ENCODE measurements at places on chromosomes 7 and 10. TPM values are rescaled to one million over a fixed set of nuclear protein-coding genes. Genes with fewer than 3 reads are reported as not detected.

GRCh38 chr10:44966129-44966815 is 6.7 kb downstream of the RASSF4 start:
- DNase-seq: no peak

GRCh38 chr7:44402401-44403060 is 77.1 kb upstream of the CAMK2B start:
- DNase-seq: no peak

DNA sequence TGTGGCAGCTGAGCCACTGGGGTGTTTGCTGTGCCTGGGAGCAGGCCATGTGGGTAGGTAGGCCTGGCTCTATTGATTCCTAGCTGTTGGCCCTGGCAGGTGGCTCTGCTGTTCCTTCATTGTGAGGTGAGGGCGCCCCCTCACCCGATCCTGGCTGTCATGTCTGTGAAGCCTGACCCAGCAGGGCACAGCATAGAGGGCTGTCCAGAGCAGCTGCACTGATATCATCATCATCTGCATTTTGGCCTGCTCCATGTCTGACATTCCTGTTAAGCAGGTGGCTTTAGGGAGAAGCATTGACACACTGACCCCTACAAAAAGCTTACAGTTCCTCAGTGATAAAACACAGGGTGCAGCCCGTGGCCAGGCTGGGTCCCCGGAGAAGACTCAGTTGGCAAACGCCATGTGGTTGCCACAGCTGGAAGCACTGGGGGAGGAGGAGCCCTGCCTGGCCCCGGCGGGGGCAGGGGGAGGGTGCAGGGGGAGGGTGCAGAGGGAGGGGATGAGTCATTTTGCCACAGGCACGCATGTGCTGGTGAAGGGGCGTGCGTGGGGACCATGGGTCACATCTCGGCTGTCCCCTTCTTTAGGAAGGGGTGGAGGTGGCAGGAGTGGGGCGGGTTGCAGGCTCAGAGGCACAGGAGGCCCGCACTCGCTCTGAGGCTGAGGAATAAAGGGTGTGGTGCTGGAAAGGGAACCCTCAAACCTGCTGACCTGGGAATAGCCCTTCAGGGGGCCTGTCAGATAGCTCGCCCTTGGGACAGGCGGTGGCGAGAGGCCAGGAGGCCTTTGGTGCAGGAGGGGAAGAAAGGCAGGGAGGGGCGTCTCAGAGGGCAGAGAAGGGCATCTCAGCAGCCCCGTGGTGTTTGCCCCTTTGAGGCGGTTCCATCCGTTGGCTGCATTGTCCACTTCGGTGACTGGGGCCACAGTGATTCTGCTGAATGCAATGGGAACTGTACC is 31.6 kb downstream of the IKZF1 start:
- DNase-seq: no peak

DNA sequence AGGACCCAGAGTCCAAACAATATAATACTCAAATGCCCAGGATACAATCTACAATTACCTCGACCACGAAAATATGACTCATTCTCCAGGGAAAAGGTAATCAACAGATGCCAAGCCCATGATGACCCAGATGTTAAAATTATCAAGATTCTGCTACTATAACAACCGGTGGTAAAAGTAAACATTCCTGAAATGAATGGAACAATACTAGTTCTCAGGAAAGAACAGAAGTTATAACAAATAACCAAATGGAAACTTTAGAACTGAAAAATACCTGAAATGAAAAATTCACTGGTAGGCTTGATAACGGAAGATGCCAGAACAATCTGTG is 34.1 kb upstream of the GUSB start:
- peak; percentile 77 for DNase-seq

DNA sequence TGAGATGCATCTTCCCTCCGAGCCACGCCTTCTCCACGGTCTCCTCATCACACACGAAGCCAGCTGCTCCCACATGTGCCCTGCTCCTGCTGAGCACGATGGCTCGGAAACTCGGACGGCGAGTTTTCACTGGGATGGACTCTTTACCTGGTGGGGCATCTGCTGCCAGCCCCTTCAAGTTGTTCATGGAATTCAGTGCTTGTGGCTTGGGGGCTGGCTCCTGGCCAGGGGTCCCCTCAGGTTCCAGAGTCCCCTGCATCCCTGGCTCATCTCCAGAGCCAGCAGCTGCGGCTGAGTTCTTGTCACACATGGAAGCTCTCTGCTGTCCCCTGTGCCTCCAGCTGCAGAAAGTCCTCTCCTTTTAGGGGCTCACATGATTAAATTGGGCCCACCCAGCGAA is 654.0 kb downstream of the SDK1 start:
- DNase-seq: no peak

- DNase-seq: peak; percentile 37
Observed at GRCh38 chr10:101297901-101298486, 56.0 kb upstream of the BTRC start.

DNA sequence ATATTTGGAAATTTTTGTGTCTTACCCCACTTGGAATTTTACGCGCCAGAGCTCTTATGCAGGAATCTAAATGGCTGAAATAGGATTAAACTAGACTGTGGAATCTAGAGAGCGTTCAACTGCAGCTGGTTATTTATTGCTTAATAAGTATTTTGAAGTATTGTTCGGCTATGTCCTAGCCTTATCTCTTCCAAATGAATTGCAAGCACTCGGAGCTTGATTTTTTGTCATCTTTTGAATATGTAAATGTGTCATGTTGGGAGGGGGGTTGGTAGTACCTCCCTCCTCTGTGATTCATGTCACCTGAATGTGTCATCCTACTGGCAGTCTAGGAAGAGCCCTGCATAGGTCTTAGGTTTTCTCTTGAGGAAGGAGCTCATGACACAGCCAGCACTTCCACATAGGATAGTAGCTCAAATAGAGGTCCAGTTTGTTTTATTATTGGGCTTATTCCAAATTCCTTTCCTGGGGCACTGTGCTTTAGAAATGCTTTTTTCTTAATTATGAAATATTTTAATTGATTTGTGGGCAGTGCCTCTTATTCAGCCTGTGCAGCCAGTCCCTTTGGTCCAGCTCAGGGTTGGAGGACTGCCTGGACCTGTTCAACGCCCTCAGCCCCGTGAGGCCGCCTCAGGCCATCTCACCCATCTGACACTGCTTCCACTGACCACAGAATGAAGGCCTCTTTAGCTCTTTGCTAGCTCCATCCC is 22.5 kb upstream of the TRIL start:
- peak; percentile 49 for DNase-seq

GRCh38 chr10:51617576-51618235 is 81.7 kb downstream of the CSTF2T start:
- DNase-seq: no peak

DNA sequence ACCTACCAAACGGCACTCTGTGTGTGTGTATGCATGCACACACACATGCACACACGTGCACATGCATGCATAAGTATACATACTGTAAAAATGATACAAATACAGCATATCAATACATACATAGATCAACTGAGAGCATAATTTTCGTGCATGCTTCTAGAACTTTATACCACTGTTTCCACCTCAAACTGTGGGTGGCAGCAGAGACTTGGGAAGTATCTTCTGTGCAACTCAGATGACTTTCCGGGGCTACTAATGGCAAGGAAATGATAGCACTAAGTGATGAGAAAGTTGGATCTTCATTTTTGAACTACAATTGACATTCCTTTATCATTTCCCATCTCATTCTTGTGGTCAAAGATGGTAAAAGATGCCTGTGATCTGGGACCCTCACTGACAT is 570.7 kb downstream of the REEP3 start:
- DNase-seq: no peak

DNA sequence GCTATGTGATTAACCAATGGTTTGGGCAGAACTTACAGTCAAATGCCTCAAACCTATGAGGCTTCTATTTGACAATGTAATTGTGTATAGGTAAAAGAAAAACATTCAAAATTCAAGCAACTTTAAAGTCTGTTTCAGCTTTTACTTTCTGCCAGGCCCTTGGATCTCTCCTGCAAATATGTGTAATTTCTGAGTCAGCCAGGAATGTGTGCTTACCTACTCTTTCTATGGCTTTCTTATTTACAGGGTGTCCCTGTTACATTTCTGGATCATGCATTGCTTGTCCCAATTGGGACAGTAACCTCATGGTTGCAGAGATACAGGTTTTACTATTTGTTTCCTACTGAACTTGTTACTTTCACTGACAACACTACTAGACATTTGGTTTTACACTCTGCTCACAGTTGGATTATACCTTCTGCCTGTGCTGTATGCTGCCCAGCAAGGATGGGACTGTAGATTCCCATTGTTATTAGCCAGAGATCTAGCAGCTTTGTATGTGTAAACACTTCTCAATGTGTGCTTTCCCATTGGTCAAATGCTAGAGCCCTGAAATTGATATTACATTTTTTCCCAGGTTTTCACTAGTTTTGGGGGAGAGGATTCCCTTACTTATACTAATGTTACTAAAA is 355.3 kb downstream of the ARL4A start:
- peak; percentile 52 for DNase-seq

DNA sequence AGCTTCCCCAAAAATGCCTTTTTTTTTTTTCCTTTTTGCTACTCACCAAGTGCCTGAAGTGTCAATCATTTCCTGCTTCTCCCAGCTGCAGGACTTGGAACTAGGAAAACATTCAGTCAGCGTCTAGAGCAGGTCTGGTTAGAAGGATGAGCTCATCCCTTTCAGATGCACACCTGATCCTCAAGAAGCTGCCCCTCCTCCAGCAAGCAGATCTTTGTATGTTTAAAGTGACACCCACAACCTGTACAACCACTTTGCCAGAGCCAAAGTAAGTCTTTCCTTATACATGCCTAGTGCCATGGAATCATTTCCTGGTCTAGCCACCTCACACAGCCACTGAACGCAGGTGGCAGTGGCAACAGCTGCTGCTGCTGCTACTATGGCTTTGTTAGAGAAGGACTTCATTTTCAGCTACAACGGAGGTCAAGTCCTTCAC is 10.4 kb upstream of the USP54 start:
- DNase-seq: peak; percentile 88

- DNase-seq: no peak
Observed at GRCh38 chr10:6018422-6018821, 41.1 kb upstream of the IL15RA start.

DNA sequence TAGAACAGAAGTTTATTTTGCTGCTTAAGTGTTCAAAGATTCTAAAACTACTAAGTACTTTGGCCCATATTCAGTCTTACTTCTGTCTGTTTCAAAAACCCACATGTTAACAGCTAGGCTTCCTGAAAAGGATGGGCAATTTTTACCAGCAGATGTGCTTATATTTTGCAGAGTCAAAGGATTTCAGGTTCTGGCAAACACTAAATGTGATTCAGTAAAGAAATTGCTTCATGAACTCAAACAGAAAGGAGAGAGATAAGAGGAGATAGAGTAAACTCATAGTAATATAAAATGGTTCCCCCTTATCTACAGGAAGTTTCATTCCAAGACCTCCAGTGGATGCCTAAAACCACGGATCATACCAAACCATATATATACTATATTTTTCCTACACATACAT is 248.5 kb downstream of the AGMO start:
- no peak for DNase-seq

DNA sequence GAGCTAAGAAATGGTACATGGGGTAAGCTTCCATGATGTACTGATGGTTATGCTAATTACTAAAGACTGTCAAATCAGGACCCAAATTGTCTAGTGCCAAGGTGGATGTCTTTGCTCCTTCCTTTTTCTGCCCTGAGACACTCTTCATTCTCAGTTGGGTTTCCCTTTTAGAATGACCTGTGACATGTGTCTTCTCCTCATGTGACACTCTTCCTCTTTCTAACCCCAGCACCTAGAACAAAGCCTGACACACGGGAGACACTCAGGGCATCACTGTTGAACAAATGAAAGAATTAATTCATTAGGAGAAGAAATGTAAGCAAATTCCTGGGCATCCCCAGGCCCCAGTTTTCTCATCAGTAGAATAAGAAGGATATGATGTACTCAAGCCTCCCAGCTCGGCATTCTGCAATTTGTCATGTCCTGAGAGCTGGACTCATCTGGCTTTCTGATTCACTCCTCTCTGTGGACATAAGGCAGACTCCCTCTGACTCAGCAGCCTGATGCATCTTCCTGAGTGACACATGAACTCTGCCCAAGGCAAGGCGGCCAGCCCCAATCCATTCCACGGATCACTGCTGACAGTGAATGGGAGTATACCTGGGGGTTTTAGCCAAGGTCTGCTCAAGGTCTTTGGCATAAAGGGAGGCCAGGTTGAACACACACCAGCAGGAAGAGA is 473.8 kb downstream of the KCNMA1 start:
- peak; percentile 99 for DNase-seq

GRCh38 chr7:151392426-151392825 is 17.4 kb downstream of the WDR86 start:
- DNase-seq: no peak

- peak; percentile 49 for DNase-seq
Observed at GRCh38 chr10:48811461-48811860, 126.8 kb downstream of the WDFY4 start.

GRCh38 chr10:114172216-114172615 is 1.8 kb downstream of the CCDC186 start:
- no peak for DNase-seq

- peak; percentile 57 for DNase-seq
Observed at GRCh38 chr10:88800152-88801125, 2.1 kb upstream of the LIPM start.

DNA sequence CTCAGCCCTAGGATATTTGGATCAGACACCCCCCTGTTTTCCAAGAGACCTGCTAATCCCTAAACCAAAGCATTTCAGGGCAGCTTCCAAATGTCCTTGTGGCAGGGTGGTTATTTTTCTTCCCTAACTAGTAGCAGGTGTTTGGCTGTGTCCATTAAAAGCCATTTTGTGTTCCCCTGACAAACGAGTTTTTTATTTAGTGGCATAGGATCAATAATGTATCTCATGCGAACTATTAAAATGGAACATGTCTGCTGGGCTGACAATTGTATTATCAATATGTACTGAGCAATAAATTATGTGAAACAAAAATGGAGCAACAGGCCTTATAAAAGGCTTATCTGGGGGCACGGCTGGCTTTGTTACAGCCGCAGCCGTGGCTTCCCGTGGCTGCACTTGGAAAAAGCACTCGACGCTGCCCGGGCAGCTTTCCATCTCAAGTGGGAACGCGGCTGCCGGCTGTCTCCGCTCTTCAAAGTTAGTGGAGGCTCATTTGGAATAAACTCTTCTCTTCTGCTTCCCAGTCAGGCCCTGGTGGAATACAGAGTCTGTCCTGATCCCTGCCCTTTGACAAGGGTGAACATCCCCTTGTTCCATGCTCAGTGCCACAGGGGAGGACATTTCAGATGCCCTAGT is 554.3 kb downstream of the TYW1 start:
- no peak for DNase-seq

CFAP70 gene
- total RNA-seq: 1.3 TPM

FFAR4 gene
- not detected for total RNA-seq

GARIN1A gene
- total RNA-seq: 1.2 TPM

MYO3A gene
- total RNA-seq: not detected

FBXO24 gene
- total RNA-seq: 0.45 TPM

MARVELD1 gene
- total RNA-seq: 39.8 TPM

OPN4 gene
- total RNA-seq: not detected

PHYHIPL gene
- 0.07 TPM for total RNA-seq

Measured in mammary epithelial cell (primary cell).